ENCODE measurements at places on chromosomes 1 and 21.

DNA sequence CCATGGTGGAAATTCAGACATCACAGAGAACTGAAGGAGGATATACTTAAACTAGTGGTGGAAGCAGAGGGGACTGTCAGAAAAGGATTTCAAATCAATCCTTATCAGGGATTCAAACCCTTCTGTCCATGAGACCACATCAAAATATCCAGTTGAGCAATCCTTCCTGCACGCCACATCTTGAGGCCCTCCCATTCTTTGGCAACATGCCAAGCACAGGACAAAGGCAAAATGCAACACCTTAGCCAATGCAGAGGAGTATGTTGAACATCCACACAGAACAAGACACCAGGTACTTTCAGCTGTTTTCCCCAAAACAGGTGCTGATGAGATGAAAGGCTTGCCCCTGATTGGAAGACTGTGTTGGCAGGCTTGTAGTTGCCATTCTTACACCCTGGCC, 81.8 kb upstream of the PLXNA2 start:
- DNase-seq = no peak

- no peak for DNase-seq
Measured at GRCh38 chr21:39258207-39258606, 55.2 kb downstream of the BRWD1 start.

- DNase-seq = no peak
Measured at GRCh38 chr1:179632868-179633267, 41.2 kb downstream of the TDRD5 start.

- DNase-seq = no peak
Measured at GRCh38 chr1:239306426-239306825, 79.9 kb upstream of the CHRM3 start.
